ENCODE measurements at places on chromosomes 2 and 18. TPM values are rescaled to one million over a fixed set of nuclear protein-coding genes. Genes with fewer than 3 reads are reported as not detected.

Gene GATA6
- total RNA-seq: 17.6 TPM

Gene NT5C1B
- total RNA-seq: not detected

Gene C1GALT1C1L
- total RNA-seq: not detected

Gene COLEC11
- total RNA-seq: not detected

Gene KHK
- not detected for total RNA-seq

Gene ANKRD62
- total RNA-seq: not detected

Gene SLC4A5
- total RNA-seq: 0.38 TPM

Gene GCFC2
- total RNA-seq: 19.3 TPM

DNA sequence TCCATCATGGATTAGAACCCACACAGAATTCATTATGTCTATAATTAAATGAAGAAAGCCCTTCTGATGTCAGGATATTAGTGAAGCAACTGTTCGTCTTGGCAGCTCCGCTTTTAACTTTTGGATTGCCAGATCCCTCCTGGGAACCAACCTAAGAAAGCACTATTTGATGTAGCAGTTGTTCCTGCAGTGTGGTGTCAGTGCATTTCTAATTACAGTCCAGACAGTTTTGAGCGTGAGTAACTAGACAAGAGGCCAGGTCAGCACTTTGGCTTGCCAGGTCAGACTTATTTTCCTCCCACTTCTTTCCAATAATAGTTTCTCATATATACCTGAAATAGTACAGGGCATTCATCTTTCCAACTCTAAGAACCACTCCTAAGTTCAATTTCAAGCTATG is 13.8 kb downstream of the NRXN1 start:
- no peak for DNase-seq

- peak; percentile 84 for DNase-seq
These were observed 59.6 kb downstream of the MYT1L start for GRCh38 chr2:2271469-2271941.

DNA sequence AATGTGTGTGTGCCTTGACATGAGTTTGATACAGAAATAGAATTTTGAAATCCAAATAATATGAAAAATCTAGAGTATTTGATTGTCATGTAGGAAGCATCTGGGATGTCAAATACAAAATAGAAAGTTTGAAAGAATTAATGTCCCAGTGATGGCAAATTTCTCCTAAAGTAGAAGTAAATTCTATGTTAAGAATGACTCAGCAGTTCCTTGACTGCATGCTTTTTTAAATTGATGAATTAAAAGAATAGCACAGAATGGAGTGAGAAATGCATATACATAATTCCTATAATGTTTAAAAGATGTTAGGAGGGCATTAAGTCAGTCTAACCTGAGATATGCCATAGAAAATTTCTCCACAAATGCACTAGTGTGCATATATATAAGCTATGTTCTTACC is 357.5 kb downstream of the TMEM182 start:
- DNase-seq: no peak

DNA sequence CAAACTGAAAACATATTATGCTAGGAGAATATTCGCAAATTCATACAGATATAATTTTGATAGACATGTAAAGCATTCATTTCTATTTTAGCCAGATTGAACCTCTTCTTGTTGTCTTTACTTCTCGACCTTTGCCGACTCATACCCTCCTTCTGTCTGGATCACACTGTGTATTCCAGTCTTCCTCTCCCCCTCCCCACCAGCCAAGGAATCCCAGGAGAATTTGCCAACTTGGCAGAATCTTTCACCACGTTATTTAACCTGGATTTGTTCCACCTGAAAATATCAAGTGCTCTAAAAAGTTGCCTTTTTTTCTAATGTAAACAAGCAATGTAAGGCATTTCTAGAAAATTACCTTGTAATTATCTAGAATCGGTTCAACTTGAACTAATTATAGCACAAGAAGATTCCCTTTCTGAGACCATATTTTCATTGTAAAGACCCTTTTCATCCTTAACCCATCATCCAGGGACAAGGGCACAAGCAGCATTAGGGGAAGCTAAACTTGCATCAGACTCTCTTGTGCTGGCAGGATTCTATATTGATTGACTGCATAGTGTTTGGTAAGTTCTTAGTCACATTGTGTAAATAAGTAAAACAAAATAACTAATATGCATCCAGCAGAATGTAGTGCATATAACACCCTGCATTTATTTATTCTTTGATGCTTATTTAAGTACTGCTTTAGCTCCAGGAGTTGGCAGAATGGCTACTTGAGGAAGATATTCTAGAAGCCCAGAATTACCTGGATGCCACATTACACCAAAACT is 1328.7 kb upstream of the NXPH2 start:
- DNase-seq: no peak

DNA sequence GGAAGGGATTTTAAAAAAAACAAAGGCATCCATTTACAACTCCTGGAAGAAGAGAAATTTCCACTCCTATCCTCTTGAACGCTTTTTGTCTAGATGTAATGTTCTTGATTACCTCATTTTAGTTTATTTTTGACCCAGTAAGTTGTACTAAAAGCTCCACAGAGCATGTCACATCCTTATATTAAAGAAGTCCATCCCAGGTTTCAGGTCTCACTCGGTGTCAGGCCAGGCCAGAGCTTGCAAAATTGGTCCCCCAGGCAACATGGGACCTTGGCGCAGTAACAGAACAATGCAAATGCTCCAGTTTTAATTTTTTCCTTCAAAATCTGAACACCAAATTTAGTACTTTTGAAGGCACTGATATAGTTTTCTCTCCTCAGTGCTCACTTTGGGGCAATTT is 218.4 kb upstream of the REV1 start:
- DNase-seq: no peak

- no peak for DNase-seq
These were observed 615.0 kb downstream of the DPP10 start for GRCh38 chr2:115057473-115057872.

DNA sequence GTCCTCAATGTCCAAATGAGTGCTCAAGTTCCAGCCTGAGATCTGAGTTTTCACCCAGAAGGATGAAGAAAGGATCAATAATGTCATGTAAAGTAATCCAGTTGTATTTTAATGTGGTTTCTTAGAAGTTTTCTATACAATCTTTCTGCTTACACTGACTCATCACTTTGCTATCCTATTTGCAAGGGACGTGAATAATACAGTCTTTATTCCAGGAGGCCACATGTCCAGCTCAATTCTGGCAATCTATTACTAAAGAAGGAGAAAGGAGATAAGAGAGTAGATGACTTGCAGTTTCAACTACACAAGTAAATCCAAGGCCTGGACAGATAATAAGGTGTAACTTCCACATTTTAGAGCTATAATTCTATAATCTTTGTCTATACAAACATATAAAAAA is 601.1 kb upstream of the SETBP1 start:
- peak; percentile 69 for DNase-seq

DNA sequence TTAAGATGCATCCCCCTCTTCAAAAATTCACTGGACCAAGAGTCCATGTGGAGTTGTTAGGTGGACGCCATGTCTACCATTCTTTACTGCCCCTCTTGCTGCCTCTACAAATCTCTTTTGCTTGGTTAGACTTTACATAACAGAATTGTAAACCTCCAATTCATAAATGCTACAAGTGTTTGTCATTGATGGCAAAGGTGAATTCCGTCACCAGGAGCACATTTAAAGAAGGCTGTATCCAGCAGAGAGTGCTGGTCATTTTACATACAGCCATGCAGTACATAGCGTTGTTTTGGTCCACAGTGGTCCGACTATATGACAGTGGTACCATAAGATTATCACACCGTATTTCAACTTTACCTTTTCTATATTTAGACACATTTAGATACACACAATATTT is 274.5 kb downstream of the MYCN start:
- no peak for DNase-seq

- DNase-seq: no peak
These were observed 6.1 kb upstream of the CXCR1 start for GRCh38 chr2:218172845-218173244.

GRCh38 chr2:122883849-122884248 is 1128.4 kb downstream of the TSN start:
- DNase-seq: no peak

- no peak for DNase-seq
These were observed 67.3 kb downstream of the SEMA4F start for GRCh38 chr2:74721316-74721715.

- peak; percentile 72 for DNase-seq
These were observed 213.9 kb downstream of the TFCP2L1 start for GRCh38 chr2:121071034-121071504.

DNA sequence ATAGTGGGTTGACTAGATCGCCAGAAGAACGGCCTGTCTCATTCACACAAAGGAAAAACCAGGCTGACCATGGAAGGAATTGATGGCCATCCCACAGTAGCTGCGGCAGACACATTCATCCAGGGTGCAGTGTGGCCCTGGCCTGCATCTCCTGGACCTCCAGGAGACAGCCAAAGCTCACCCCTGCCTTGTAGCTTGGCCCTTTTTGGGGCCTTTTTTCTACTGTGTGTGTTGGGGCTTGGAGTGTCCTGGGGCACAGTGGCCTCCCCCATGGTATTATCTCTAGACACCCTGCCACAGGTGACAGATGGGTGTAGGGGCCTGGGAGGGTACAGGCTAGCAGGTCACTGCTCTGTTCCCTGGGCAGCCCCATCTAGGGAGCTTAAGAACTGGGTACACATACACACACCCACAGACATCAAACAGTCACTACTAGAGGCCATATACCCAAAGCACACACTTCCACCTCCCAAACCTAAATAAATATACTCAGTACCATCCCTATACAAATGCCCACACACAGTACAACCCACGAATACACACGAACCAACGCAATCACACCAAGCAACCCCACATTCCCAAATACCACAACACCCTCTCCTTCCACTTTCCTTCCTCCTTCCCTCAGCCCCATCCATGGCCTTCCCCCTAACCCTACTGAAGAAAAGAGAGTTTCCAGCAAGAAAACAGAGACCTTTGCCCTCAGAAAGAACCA is 8.6 kb downstream of the EN1 start:
- DNase-seq: no peak

DNA sequence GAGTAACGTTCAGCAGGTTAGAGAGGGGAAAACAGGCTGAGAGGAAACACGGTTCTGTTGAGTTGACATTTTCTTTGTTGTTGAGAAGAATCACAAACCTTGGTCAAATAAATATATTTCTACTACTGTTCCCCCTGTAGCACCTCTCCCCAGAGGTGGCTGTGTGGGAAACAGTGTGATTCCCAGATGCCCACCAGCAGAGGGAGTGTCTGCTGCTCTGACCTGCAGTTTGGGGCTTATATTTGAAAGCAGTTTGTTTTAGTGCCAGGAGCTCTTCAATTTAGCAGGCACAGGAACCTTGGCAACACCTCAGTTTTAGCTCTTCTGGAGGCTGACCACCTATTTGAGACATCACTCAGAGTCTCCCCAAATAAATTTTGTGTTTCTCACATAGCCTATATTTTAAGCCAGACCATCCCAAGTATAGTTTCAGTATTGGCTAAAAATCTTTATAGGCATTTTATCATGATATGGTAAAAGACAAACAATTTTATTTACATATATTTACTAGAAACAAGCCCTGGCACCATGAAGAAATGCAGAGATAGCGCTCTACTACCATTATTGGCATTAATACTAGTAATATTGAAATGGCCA is 75.7 kb downstream of the PIK3C3 start:
- DNase-seq: peak; percentile 55

- DNase-seq: no peak
These were observed 162.0 kb downstream of the ALK start for GRCh38 chr2:29759360-29759759.

DNA sequence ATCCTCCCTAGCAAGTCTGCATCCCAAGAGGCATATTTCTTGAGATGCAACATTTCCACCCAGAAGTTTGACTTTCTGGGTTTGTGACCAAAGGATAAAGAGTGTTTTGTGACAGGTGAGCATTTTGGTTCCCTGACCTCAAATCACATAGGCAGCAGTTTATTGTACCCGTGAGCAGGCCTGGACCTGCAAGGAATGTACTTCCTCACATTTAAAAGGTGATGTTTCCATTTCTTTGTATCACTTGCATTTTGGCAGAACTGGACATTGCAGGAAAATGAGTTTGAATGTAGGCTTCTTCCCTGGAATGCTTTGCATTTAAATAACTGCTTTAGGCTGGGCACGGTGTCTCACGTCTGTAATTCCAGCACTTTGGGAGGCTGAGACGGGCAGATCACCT is 160.7 kb downstream of the ALPK2 start:
- DNase-seq: no peak

DNA sequence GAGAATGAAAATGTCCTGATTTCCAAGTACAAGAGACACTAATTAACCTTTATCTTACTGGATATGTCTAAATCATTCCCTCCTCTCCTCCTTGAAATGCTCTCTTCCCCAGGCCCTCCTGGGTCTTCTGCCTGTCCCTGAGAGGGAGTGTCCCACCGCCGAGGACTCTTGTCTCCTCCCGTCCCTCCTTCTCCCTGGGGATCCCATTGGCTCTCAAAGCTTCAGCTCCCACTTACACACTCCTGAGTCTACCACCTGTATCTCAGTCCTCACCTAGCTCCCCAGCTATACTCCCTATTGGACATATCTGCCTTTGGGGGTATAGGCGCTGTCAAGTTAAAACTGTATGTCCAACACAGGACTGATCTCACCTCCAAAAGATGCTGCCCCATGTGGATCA is 116.1 kb downstream of the TMEM163 start:
- no peak for DNase-seq

- no peak for DNase-seq
These were observed 56.8 kb upstream of the MGAT4A start for GRCh38 chr2:98787700-98788099.

DNA sequence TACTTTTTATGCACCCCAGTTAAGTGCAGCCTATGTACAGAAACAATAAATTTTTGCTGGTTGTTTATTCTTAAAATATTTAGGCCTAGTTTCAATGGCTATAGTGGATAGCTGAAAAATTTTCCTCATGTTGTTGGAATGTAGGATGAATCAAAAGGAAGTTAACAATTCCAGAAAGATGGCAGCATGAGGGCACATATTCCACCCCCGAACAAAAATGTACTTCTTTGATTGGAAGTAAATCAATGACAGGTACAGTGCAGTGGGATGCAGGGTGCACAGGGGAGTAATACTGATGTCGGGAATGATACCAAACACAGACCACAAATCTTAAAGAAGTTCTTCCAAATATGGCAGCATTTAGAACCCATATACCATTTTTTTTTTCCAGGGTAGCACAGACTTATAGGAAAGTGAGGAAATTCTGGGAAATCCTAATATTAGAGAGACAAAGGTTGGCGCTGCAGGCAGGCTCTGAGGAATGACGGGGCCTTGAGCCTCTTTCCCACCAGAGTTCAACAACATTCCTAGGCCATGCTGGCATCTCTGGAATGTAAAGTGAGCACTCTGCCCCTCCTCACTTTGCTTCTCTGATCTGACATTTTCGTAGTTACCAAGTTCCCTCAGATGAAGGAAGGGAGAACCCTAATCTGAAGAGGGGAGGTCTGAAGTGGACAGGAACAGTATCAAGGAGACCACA is 36.6 kb upstream of the IKZF2 start:
- DNase-seq: peak; percentile 60

- no peak for DNase-seq
These were observed 179.4 kb downstream of the INHBB start for GRCh38 chr2:120525056-120526046.
